ENCODE measurements at places on chromosomes 16 and 17. TPM values are rescaled to one million over a fixed set of nuclear protein-coding genes. Genes with fewer than 3 reads are reported as not detected.
A peak's percentile ranks its signal among the peaks of the same experiment; 100 is the strongest.

The PLCG2 gene
- polyA plus RNA-seq: 8.3 TPM

The SHBG gene
- 1.2 TPM for polyA plus RNA-seq

DNA sequence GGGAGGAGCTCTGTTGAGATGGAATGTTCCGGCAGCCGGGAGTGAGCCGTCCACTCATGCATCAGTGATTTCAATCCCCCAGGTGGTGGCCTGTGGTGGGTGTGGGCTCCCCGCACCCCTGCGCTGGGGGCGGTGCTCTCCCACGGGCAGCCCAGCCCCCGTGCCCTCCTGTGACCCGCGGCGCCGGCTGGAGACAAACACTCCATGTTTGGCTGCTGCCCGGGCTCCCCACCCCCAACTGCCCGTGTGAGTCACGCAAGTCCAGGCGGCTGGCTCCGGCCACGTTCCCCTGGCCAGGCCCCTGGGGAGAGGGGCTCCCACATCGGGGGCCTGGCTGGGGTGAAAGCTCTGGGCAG is 29.4 kb downstream of the CACNA1H start:
- DNase-seq: peak; percentile 90

DNA sequence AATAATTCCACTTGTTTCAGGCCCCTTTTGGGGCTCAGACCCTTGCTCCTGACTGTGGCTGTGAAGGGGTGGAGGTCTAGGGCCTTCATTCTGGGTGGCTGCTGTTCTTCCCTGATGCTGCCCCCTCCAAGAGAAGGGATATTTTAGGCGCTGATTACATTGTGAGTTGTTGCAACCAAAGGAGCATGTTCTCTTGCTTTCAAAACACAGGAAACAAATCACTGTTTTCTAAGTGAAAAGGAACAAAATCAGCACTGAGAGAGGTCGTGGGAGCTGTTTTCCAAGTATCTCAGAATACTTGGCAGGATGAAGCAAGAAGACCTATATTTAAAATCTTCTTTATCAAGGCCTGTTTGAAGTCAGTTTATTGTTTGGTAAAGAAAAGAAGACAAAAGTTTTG is 25.3 kb upstream of the SEC14L1 start:
- DNase-seq: no peak

DNA sequence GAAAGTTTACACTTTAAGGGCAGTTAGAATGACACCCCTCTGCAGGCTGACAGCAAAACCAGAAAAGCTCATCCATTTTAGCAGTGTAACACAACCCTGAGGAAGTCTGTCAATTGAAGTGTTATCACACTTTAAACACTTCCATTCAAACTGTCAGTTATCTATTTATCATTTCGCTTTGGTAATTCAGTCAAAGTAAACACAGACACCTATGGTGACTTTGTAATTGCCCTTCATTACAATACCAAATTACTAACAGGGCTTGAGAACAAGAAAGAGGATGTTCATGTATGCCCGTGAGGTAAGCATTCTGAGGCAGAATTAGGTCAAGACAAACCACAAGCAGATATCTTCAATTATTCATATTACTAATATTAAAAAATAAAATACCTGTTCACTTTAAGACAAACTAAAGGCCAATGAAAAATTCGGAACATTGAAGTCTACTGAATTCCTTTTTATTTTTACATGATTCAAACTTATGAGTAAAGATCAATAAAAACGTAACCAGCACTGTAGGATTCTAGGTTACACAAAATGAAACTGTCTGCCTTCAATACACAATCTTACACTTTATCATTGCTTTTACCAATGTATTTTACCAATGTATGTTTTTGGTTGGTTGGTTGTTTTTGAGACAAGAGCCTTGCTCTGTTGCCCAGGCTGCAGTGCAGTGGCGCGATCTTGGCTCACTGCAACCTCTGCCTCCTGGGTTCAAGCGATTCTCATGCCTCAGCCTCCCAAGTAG is 57.1 kb downstream of the BRIP1 start:
- no peak for DNase-seq

DNA sequence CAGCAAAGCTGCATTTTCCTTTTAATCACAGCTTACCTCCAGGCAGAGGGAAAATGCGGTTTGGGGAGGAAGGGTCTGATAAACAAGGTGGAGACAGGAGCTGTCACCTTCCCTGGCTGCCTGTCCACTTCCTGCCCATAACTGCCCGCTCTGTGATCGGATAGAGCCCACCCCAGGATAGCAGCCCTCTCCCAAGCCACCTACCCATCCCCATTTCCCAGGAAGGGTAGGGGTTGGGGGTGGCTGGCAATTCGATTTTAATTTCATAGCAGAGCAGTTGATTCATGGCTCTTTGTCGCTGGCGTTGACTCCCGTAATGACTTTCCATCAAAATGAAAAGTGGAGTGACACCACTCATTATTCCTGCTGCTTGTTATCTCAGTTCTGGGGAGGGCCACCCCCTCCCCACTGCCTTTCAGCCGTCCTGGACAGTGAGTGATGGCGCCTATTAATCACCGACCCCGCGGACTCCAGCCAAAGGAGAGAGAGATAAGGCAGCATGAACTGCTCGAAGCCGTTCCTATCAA is 11.2 kb downstream of the CDK5RAP3 start:
- no peak for DNase-seq

DNA sequence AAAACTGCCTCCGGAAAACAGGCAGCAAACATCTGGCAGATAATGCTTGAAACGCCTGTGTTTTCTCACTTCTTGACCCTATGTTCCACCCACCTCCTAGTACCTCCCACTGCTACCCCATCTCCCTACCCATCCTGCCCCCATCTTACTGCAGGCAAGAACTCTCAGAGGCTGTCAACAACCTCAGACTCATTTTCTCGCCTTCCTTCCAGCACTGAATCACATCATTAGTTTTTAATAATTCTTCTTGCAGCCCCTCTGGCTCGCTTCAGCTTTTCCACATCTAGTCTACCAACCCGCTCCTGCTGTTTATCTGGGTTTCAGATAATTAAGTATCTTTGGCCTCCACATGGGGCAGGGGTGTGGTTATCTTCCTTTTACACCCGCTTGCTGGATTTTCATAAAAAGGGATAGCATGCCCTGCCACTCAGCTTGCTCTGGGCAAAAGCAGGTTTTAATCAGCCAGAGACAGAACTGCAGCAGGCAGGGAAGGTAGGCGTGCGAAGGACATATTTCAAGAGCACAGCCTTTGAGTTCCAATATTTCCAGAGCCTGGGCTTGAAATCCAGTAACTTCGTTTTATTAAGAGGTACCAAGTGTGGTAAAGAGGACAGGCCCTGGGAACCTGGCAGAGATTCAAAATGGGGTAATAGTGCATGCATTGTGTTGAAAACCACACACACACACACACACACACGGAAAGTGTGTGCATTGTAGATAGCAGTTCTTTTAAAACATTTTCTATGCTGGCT is 87.5 kb downstream of the BMERB1 start:
- no peak for DNase-seq
